Heart right ventricle (tissue), 16 donors: ENCODE measurements at places on chromosomes 5 and 9. TPM values are rescaled to one million over a fixed set of nuclear protein-coding genes. Genes with fewer than 3 reads are reported as not detected.

DNA sequence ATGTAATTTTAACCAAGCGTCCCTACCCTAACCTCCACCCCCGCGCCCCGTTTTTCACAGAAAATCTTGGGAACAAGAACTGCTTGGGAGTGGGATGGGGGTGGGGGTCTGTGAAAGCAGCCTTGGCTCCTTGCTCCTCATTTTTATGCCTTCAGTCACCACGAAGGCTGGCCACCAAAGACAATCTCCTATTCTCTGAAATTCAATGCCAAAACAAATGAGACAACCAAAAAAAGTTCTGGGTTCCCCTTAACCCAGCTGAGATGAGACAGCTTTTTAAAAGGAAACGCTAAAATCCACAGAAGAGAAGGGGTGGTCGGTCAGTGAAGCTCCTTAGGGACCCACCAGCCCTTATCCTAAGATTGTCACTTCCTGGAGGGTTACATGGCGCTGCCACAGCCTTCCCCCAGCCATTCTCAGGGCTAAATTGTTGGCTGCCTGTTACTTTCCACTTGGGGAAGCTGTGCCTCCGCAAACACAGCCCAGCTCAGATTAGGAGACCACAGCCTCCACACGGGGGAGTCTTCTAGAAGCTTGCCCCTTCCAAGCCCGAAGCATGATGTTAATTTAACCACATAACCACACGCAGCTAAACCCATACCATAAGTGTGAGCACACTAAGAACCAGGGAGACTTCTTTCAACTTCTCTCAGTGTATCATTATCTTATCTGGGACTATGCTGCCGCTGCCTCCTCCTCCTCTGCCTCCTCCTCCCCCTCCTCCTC lies 136.3 kb downstream of the FOXD1 start:
- no peaks in the 10 kb centered on the region for H3K4me1 ChIP-seq
- no peak overlapping the region for H3K4me3 ChIP-seq
- no peak overlapping the region for H3K27ac ChIP-seq
- DNase-seq, result no peak

GRCh38 chr5:89374818-89375521 lies 492.0 kb upstream of the MEF2C start:
- DNase-seq, result no peak
- H3K4me1 ChIP-seq, result no peaks in the 10 kb centered on the region
- H3K36me3 ChIP-seq, result no peaks in the 10 kb centered on the region
- no peak overlapping the region for H3K27ac ChIP-seq

GRCh38 chr9:79432485-79432884 lies 139.3 kb upstream of the TLE4 start:
- no peaks in the 10 kb centered on the region for H3K36me3 ChIP-seq
- no peak overlapping the region for H3K27ac ChIP-seq
- no peaks in the 10 kb centered on the region for H3K4me1 ChIP-seq
- peaks cover under 1% of the 10 kb centered on the region for H3K27me3 ChIP-seq
- no peak for DNase-seq
- H3K4me3 ChIP-seq, result no peak overlapping the region

GRCh38 chr5:145479857-145480256 lies 355.3 kb downstream of the PRELID2 start:
- no peaks in the 10 kb centered on the region for H3K36me3 ChIP-seq
- H3K27ac ChIP-seq, result no peak overlapping the region
- H3K27me3 ChIP-seq, result no peaks in the 10 kb centered on the region
- no peak for DNase-seq
- H3K4me1 ChIP-seq, result no peaks in the 10 kb centered on the region

- H3K27ac ChIP-seq, result no peak overlapping the region
- H3K27me3 ChIP-seq, result no peaks in the 10 kb centered on the region
- no peaks in the 10 kb centered on the region for H3K4me1 ChIP-seq
- no peak overlapping the region for H3K4me3 ChIP-seq
- no peak for DNase-seq
Observed at GRCh38 chr5:13632676-13633075, 311.8 kb downstream of the DNAH5 start.

PCDHGA6 gene
- polyA plus RNA-seq, result 9.4 TPM

FOXD4L4 gene
- not detected for polyA plus RNA-seq

AMBP gene
- polyA plus RNA-seq, result 0.01 TPM
